ENCODE measurements at places on chromosomes 5 and 9.

- DNase-seq = peak; percentile 68
Observed at GRCh38 chr9:6757132-6757455, 679 bp upstream of the KDM4C start.

DNA sequence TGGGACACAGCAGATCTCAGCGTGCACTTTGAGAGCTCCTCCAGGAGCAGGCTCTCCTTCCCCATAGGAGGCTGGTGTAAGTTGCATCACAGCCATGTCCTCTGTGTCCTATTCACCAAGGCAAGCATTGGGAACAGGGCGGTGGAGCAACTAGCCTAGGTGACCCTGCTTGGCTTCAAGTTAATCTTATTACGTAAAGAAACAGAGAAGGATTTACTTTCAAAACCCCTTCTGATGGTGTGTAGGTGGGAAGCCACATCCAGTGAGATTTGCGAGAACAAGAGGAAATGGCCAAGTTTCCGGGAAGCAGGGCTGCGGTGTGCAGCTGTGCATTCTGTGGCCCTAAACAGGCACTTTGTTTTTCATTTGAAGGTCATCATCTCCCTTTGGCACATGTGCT, 80.2 kb downstream of the TRIO start:
- DNase-seq = no peak

DNA sequence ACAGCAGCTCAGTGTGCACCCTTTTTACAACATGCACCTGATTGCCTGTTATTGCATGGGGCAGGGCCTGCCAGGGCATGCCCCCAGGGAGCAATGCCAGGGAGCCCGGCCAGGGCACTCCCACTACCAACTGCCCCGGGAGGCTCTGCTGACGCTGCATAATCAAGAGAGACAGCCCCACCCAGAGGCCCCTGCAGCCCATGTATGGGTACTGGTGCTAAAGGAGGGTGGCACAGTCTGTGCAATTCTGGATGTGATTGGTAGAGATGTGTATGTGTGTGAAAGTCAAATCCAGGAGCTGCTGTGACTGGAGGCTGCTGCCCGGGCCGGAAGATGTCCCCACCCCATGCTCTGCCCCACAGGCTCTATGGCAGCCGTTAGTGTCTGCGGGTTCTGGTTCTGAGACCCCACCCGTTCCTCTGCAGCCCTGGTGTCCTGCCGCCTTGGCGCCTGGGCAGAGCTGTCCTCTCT, 3.9 kb upstream of the NEURL1B start:
- DNase-seq = no peak

DNA sequence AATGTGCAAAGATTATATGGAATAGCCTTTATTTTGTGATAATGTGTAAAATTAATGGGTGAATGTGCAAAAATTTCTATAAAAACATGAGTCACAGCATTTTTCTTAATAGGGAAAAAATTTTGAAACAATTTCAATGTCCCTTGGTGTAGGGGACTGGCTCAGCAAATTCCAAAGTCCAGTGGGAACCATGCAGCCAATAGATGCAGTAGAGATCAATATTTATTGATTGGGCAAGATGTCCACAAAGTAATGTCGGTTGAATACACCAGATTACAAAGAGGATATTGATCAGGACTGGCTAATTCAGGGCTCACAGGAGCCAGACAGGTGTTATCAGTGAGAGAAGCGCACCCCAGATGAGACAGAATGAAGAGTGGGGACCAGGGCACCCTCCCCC, 62.5 kb downstream of the AMBP start:
- no peak for DNase-seq

GRCh38 chr5:72834924-72835323, 18.5 kb downstream of the TNPO1 start:
- no peak for DNase-seq

DNA sequence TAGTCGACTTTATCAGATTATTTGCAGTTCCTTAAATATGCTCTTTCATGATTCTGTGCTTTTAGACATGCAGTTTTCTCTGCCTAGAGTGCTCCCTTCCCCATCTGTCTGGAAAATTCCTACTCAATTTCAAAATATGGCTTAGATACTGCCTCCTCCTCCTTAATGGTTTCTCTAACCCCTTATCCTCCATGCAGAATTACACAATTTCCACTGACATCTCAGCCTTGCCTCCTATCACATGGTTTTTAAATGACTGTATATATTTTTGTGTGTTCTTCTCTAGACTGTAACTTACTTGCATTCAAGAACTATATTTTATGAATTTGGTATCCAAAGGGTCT, 85.2 kb downstream of the SLC44A1 start:
- no peak for DNase-seq
